ENCODE measurements at places on chromosomes 3 and 15.
A peak's percentile ranks its signal among the peaks of the same experiment; 100 is the strongest.

DNA sequence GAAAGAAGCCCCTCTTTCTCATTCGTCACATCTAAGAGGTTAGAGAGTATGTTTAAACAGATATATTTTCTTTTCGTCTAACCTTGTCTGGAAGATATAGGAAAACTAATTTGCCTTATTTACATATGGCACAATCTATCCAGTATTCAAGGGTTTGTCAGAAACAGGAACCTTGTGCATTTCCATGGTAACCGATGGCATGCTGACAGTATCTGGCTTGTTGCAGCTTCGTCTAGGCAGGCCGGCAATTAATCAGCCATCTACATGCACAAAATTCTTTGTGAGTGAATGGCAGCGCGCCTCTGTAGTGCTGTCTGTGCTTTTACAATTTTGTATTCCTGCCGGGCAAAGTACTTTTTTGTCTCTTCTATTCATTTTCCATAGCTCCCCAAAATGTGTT, 294.0 kb upstream of the SOX2 start:
- DNase-seq = no peak

GRCh38 chr15:28068930-28069329, 30.2 kb downstream of the OCA2 start:
- no peak for DNase-seq

GRCh38 chr3:141425523-141426233, 57.4 kb downstream of the ZBTB38 start:
- DNase-seq = no peak

GRCh38 chr3:49791571-49791970, 5.2 kb upstream of the IP6K1 start:
- DNase-seq = no peak

DNA sequence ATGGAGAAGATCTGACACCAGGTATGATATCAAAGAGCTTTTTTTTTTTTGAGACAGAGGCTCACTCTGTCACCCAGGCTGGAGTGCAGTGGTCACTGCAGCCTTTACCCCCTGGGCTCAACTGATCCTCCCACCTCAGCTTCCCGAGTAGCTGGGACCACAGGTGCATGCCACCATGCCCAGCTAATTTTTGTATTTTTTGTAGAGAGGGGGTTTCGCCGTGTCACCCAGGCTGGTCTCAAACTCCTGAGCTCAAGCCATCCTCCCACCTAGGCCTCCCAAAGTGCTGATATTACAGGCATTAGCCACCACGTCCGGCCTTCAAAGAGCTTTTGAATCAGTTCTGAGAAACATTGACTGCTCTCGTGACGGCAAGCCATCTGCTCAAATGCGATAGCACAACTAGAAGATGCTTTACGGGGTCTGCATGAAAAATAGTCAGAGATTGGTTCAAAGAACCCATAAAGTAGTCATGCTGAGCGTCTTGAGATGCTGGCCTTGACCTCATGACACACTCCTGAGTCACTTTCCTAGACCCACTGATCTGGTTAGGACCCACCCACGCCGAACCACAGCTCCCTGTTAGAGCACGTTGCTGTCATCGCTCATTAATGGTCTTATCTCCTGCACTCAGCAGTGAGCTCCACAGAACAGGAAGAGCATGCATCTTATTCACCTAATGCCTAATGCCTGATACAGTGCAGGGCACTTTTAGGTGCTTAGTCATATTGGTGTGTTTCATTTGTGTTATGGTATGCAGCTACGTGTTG, 57.0 kb upstream of the NR2F2 start:
- DNase-seq = peak; percentile 100

- peak; percentile 50 for DNase-seq
Measured at GRCh38 chr3:12345141-12345561, 56.3 kb downstream of the PPARG start.

GRCh38 chr3:52423173-52423572, 21.7 kb downstream of the SEMA3G start:
- no peak for DNase-seq

DNA sequence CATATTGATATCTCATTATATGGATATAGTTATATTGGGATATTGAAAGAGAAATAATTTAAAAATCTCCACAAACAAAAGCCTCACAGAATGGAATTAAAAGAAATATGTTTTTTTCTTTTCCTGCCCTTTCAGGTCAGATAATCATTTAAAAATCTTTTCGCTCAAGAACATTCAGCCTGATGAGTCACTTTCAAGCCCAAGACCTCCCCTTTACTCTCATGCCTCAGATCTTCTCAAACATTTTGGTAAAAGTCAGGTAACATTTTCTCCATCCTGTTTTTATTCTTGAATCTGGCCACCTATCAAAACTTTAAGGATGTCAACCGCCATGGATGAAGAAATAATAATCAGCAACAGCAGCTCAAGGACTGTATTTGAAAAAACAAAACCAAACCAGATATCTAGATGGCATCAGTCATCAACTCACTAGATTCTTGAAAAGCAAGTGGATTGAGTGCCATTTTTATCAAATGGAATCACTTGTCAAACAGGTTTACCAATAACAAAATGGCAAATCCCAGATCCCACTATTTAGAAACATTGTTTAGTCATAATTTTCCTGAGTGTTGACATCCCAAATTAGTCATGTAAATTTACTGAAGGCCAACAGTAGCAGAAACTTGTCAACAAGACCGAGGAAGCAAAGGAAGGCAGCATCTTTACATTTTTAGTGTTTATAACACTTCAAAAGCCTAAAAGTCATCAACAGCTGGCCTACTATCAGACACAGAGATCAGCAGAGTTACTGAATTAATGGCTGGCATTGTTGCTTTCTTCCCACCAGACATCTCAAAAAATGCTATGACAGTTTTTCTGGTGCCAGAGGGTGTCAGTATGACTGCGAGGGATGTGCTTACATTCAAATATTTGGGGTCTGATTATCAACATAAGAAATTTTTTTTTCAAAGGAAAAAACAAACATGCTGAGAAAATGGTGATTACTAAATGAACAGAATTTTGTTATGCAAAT, 444.7 kb downstream of the MAGI1 start:
- no peak for DNase-seq

DNA sequence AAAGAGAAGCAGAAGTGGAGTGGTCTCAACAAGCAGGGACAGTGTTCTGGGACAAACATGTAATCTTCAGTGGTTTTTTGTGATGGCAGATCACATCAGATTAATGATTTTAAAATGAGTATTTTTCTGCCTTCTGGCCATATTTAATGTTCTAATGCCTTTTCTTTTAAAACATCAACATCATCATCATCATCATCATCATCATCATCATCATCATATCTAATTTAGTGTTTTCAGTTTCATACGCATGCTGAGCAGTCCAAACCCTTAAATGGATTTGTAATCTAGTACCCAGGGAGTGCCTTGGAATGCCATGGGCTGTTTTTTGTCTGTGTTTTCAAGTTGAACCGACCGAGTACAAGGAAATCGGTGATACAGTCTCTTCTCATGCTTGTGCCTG, 68.9 kb downstream of the CACNA2D3 start:
- DNase-seq = no peak

- no peak for DNase-seq
Measured at GRCh38 chr3:55267206-55267930, 219.7 kb downstream of the WNT5A start.

DNA sequence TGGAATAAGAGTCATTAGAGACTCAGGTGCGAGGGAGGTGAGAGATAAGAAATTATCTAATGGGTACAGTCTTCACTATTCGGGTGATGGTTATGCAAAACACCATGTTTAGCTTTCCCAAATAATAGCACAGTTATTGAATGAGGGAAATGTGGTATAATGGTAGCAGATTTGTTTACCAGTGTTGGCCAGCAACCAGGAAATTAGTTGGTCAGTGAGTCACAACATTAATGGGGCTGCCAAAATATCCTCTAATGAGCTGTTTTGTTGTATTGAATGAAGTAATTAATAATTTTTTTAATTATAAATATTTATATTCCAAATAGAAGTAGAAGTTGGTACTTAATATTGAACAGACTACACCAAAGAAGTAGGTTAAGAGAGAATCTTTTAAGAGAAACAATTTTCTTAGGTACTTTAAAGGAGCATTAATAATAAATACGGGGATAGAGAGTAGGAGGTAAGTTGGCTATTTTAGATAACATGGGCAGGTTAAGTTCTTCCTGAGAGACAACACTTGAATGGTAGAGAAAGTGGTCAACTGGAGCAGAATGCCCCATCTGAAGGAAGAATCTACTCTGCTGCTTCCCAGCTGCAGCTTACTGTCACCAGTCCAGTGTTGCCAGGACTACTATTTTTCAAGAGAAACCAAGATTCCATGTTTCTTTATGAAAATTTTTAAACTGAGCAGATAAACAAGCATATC, 218.8 kb downstream of the UBE2E2 start:
- DNase-seq = no peak

DNA sequence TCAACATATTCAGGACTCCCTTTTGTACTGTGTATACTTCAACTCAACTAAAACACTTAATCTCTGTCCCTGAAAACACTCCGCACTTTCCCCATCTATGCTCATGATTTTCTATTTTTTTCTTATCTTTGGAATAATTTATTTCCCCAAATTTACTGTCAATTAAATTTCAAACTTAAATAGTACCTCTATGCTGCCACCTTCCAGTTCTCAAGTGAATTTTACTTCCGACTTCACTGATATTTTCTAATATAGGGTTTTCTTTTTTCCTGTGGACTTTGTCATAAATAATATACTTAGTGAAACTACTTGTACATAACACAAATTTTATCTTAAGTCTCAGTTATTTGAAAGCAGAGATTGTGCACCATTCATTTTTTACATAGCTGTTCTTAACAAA, 1303.3 kb downstream of the OTOL1 start:
- no peak for DNase-seq

- DNase-seq = no peak
Measured at GRCh38 chr3:11932636-11933035, 71.6 kb upstream of the SYN2 start.

GRCh38 chr3:31565288-31565687, 32.6 kb downstream of the STT3B start:
- DNase-seq = no peak

DNA sequence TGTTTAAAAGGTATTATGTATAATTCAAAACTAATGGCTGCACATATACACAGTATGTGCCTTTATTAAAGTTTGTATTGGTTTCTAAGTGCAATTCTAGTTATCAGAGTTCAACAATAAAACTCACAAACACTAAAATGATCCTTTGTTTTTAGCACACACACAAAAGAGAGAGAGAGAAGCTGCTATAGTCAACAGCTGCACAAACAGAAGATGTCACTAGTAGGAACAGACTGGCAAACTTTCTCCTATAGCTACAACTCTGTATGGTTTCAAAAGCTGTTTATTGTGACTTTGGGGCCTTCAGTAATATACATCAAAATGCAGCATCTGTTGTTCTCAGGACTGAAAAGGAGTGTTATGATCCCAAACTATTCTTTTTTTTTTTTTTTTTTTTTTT, 6.1 kb downstream of the SECISBP2L start:
- DNase-seq = no peak

DNA sequence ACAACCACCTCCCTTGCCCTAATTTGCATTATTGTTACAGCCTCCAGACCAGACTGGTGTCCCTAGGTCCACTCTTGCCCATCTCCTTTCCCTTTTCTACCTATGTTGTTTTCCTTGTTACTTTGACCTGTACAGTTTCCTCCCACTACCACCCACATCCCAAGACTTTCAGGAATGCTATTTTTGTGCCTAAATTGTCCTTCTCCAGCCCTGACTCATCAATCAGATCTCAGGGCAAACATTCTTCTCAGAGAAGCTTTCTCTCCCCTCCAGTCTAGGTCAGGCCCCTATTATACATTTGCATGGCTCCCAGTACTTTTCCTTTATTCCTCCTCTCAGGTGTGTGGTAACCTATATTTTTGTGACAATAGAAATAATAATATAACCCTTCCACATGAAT, 241.5 kb downstream of the IGSF11 start:
- DNase-seq = no peak

DNA sequence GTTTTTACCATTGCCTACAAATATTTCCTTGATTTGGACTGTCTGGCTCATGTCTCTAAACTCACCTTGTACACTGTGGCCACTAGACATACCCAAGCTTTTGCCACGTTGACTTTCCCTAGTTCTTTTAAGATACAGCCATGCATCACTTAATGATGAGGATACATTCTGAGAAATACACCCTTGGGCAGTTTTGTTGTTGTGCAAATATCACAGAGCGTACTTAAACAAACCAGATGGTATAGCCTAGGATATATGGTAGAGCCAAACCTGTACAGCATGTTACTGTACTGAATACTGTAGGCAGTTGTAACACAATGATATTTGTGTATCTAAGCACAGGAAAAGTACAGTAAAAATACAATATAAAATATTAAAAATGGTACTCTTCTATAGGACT, 5.5 kb downstream of the ARHGEF26 start:
- no peak for DNase-seq

DNA sequence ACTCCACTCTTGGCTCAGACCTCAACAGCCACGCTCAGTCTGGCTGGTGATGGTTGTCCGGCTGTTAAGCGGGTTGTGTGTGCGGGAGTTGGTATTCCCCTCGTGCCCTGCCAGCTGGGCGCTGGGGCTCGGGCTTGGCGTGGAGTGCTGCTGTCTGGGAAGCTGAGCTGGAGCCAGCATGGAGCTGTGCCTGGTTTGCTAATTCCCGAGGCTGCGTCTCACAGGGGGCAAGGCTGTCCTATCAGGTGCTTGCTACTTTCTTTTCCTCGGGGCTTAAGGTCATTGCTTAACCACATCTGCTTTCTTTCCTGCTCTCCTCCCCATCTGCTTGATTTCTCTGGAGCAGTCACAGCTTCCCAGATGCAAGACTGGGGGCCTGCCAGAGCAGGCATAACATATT, 29.9 kb downstream of the PDIA5 start:
- no peak for DNase-seq

DNA sequence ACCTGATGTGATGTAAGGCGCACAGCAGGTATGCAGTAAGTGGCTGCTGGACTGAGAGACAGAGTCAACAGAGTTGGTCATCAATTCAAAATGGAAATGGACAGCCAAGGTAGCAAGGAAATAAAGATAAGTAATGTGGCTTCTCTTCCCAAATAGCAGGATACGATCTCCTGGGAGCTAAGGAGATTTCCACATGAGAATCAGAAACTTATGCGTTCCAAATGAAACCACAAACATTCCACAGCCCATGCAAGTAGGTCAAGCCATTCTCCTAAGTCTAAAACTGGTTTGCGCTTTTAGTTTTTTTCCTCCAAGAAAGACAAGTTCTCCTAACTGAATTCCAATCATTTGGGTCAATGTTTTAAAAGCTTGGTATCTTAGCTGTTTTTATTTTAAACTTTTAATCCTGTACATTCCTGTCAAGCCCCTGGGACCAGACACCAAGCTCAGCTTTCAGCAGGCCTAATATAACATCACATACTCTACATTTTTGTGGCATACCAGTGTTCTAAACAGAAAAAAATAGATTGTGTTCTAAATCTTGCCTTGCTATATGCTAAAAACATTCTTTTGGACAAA, 73.7 kb upstream of the TSPAN3 start:
- DNase-seq = peak; percentile 89

DNA sequence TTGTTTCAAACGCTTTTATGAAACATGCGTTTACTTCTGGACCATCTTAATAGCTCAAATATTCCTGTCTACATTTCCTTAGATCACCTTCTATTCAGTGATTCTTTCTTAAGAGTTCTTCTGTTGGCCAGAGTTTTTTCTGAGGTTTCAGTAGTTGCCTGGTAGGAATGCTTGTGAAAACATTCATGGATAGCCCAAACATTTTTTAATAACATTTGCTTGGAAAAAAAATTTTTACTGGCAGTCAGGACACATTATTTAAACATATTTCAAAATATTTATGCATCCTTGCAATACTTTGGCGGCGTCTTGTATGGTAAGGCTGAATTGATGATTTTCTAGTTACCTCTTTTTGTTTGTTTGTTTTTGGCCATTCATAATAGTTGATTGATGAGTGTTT, 47.4 kb upstream of the ZBTB20 start:
- DNase-seq = peak; percentile 3
